ENCODE measurements at places on chromosomes 2 and 18. TPM values are rescaled to one million over a fixed set of nuclear protein-coding genes. Genes with fewer than 3 reads are reported as not detected.

Gene FNDC4
- 3.7 TPM for total RNA-seq

Gene PREB
- total RNA-seq: 45.6 TPM

Gene RAB27B
- total RNA-seq: 42.1 TPM

Gene CREB1
- 92.0 TPM for total RNA-seq

Gene PRADC1
- 19.1 TPM for total RNA-seq

Gene HOXD12
- not detected for total RNA-seq

Gene CXCR2
- total RNA-seq: 7.7 TPM

Gene ERFE
- 1.8 TPM for total RNA-seq

Gene PDCD1
- total RNA-seq: 0.57 TPM

Gene LCT
- not detected for total RNA-seq

Gene ALPG
- not detected for total RNA-seq

Gene APCDD1
- 98.4 TPM for total RNA-seq

Gene CRYBA2
- not detected for total RNA-seq

Gene SLC5A7
- 3.7 TPM for total RNA-seq

Gene CGREF1
- 1.9 TPM for total RNA-seq

Gene SLC9A2
- total RNA-seq: 21.1 TPM

Gene AGAP1
- total RNA-seq: 43.2 TPM

Gene RHBDD1
- 78.5 TPM for total RNA-seq

Gene IL18R1
- 12.4 TPM for total RNA-seq

Gene PCARE
- total RNA-seq: not detected

Gene ANKRD29
- 8.0 TPM for total RNA-seq

Gene FRZB
- total RNA-seq: 11.8 TPM

Gene REG3G
- total RNA-seq: not detected

Gene DCDC2C
- total RNA-seq: not detected

Gene HOXD8
- 41.7 TPM for total RNA-seq

Gene DAW1
- total RNA-seq: not detected

Gene HJURP
- 0.31 TPM for total RNA-seq

Gene CDCA7
- 5.5 TPM for total RNA-seq

Gene PDE11A
- total RNA-seq: 2.2 TPM

Gene MYO1B
- total RNA-seq: 87.6 TPM

Gene ABCB11
- 0.18 TPM for total RNA-seq

Gene SKOR2
- not detected for total RNA-seq

Gene SOWAHC
- 19.6 TPM for total RNA-seq

Gene CFAP65
- not detected for total RNA-seq

Gene PRKAG3
- not detected for total RNA-seq

Gene EFEMP1
- total RNA-seq: 81.2 TPM

Gene DOK6
- total RNA-seq: 4.9 TPM

Gene TIMM21
- 36.0 TPM for total RNA-seq

Gene MARCO
- 4.8 TPM for total RNA-seq

Gene DSC3
- 5.7 TPM for total RNA-seq

Gene NMS
- total RNA-seq: not detected

Gene GKN2
- total RNA-seq: not detected

Gene GBX2
- not detected for total RNA-seq

Gene UGT1A5
- 21.3 TPM for total RNA-seq

Gene PTPRM
- total RNA-seq: 148 TPM

Gene VSNL1
- total RNA-seq: 0.39 TPM

Gene MGAT4A
- total RNA-seq: 63.8 TPM
